Putamen (tissue), 1 donor: ENCODE measurements at places on chromosomes 1 and 21.

GRCh38 chr1:201648907-201649721 is 110.2 kb downstream of the NAV1 start:
- no peak for DNase-seq

DNA sequence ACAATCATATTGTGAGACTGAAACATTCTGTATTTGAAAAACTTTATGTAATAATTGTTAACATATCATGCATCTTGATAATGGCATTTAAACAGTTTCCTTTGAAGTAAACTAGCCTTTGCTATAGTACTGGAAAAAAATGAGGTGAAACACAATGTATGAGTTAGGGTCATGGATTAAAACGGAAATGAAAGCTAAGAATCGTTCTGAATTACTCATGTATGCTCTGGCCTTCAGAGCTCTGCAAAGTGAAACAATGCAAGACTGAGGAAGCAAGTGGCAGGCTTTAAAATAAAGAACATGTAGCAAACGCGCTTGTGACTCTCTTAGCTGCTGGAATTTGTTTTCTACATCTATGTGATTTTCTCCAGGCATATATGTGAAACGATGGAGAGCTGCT is 317.1 kb downstream of the DPYD start:
- DNase-seq: no peak

GRCh38 chr1:231841616-231842344 is 215.2 kb downstream of the DISC1 start:
- no peak for DNase-seq

GRCh38 chr1:4010814-4011605 is 110.9 kb upstream of the C1orf174 start:
- DNase-seq: no peak

DNA sequence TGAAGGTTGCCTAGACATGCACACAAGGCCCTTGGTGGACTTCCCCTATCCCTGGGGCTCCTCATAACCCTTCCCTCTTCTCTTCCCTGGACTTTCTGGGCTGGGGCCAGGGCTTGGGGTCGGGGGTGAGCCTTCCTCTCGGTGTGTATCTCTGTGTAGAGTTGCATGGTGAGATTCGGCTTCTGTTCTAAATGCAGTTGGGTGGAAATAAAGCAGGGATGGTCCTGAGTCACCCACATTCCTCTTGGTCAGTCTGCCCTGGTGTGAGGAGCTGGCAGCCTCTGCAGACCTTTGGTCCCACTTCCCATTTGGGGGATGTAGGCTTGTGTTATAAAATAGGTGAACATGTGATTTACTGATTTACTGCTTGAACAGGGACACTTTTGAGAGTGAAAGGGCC is 38.0 kb downstream of the ADARB1 start:
- DNase-seq: no peak

GRCh38 chr1:162649583-162649982 is 17.3 kb downstream of the DDR2 start:
- DNase-seq: no peak

DNA sequence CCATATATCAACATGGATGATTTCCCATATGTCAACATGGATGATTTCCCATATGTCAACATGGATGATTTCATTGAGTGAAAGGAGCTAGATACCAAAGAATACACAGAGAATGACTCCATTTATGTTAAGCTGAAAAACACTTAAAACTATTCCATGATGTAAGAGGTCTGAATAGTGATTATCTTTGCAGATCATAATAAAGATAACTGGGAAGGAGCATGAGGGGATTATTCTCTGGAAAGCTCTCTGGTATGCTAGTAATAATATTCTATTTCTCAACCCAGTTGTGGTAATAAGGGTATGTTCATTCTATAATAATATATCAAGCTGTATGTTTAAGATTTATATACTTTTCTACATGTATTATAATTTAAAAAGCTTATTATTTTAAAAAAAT is 14.1 kb downstream of the SYNJ1 start:
- no peak for DNase-seq

DNA sequence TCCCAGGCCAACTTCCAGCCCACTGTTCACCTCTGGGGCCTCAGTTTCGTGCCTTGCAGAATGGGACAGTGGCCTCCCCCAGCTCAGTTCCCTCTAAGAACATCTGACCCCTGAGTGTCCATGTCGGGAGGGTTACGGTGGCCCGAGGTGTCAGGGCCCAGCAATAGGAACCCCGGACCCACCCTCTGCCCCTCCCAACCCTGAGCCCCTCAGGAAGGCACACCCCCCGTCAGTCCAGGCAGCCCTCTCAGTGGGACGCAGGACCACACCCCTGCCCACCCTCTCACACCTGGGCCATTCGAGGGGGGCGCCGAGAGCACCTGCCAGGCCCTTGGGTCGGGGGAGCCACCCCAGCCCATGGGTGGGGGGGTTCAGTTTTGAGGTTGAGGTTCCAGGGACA is 447 bp downstream of the TTC34 start:
- no peak for DNase-seq

GRCh38 chr1:175649416-175649815 is 94.0 kb downstream of the TNR start:
- DNase-seq: no peak

DNA sequence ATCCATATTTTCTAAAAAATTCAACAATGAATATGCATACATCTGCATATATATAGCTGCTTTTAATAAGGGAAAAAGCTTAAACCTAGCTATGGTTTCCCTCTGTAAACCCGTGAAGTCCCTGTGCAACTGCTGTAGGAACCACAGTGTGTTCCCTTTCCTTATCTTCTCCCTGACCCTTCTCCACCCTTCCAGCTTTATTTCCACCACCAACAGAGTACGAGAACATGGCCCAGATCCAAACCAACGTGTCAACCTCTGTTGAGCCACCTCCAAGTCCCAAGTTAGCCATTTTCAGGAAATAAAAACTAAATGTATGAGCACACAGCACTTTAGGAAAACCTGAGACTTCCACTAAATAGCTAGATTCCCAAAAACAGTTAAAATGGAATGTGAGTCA is 20.3 kb downstream of the SUSD4 start:
- DNase-seq: no peak

- no peak for DNase-seq
Observed at GRCh38 chr1:55707196-55707595, 492.0 kb upstream of the USP24 start.

- no peak for DNase-seq
Observed at GRCh38 chr1:89865498-89866382, 44.9 kb downstream of the LRRC8D start.

- DNase-seq: no peak
Observed at GRCh38 chr21:35925497-35925896, 134.8 kb downstream of the SETD4 start.

DNA sequence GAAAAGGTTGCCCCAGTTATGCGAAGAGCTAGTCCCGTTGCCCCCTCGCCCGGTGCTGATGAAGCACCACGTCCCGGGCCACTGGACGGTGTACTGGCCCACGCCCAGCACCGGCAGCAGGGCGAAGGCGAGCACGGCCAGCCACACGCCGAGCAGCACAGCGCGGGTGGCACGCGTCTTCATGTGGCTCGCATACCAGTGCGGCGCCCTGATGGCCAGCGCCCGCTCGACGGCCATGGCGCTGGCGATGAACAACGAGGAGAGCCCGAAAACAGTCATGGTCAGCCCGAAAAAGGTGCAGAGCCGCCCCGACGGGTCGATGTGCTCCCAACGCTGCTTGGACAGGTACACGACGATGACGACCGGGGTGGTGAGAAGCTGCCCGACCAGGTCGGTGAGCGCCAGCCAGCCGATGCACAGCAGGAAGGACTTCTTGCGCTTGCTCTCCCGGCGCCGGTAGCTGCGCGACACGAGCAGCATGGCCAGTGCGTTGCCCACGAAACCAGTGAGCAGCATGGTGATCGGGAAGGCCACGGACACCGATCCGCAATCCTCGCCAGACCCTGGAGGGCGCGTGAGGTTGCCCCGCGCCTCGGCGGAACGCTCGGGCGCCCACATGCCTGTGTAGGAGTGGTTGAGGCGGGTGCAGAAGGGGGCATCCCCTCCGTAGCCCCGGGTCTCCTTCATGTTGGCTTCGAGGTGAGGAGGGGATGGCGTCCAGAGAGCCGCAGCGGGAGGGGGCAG is 553 bp downstream of the PTGER3 start:
- no peak for DNase-seq

DNA sequence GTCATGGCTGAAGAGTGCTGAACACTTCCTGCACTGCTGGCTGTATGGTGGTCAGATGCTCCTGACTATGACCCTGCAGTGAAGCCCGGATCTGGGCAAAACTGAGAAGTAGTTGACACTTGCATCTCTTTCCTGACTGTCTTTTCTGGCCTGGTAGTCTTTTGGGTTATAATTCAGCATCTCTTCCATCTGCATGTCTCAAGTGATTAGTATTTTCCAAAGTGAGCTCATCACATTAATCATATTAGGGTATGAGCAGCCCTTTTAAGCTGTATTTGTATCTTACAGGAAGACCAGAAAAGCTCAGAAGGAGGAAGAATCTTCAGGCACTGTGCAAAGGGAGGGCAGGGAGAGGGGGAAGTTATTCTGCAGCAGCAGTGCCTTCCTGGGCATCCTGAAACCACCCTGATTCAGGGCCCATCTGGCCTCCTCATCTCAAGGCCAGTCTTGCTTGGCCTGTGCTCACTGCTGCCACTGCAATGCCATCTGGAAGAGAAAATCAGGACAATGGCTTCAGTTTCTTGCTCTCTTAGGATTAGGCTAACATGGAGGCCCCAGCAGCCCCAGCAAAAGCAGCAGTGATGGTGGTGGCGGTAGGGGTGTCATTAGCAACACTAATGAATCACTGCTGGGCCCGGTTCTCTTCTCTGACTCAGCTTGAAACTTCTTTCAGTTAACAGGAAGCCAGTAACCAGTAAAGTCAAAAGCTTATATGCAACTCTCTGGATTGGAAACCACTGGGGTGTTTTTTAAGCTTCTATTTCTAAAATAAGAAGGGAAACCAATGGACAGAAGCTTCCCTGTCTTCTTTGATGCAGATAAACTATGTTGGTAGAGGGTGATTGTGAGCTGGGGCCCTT is 63.3 kb upstream of the WDR26 start:
- DNase-seq: peak; percentile 35

DNA sequence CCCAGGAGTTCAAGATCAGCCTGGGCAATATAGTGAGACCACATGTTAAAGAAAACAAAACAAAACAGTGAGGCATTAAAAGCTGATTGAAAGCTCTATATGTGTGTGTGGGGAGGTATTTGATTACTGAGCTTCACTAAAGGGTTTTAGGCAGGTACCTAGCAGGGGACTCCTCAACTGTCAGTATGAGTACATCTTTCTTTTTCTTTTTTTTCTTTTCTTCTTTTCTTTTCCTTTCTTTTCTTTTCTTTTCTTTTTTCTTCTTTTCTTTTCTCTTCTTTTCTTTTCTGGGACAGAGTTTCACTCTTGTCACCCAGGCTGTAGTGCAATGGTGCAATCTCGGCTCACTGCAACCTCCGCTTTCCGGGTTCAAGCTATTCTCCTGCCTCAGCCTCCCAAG is 8.5 kb upstream of the MYCL start:
- no peak for DNase-seq

DNA sequence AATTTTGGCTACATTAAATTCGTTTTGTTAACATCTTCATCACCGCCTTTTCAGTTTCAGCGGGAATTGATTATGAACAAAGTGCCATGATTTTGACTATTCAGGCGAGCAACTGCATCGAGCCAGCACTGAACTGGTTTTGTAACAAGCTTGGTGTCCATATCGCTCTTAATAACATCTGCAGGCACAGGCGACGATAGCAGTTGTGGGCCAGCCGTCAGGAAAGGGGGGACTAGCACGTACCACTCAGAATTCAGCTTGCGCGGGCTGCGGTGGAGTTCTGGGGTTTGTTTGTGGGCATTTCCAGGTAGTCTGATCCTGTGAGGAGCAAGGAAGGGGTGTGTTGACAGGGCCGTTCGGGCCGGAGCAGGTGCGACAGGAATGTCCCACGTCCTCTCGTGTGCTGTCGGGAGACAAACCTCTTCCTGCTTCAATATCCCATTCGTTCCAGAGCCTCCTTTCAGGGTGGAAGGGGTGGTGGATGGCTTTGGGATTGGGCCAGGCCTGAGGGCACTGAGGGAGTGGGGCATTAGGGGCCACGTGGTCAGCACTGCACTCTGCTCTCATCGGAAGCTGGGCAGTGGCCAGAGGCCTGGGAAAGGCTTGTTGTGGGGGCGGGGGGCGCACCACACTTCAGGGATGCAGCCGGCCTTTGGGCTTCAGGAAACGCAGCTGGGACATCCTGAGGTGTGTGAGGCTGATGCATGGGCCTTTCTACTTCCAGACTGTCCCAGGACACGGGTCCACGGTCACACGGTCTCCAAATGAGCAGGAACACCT is 39.1 kb downstream of the SKI start:
- DNase-seq: no peak

DNA sequence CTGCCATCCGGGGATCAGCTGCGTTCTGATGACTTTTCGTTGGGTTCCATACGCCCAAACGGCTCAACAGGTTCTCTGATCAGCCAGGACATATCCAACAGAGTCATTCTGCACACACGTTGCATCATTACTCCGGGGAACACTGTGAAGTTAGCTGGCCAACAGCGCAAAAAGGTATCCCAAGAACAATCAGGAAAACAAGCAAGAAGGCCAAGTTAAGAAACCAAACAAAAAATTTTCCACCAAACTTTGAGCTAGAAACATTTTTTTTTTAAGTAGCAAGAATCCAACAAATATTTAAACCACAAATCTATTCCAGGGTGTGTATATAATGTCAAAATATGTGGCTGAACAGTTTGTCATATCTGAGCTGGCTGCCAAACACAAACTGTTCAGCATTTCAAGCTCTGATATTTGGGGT is 29.2 kb downstream of the NID1 start:
- DNase-seq: no peak

- no peak for DNase-seq
Observed at GRCh38 chr1:207311888-207312603, 9.4 kb upstream of the CD55 start.

- peak; percentile 32 for DNase-seq
Observed at GRCh38 chr1:225987491-225988316, 11.4 kb downstream of the SDE2 start.

GRCh38 chr1:177659281-177659680 is 310.6 kb downstream of the SEC16B start:
- DNase-seq: no peak

GRCh38 chr1:167502192-167502551 is 16.2 kb downstream of the CD247 start:
- DNase-seq: no peak

DNA sequence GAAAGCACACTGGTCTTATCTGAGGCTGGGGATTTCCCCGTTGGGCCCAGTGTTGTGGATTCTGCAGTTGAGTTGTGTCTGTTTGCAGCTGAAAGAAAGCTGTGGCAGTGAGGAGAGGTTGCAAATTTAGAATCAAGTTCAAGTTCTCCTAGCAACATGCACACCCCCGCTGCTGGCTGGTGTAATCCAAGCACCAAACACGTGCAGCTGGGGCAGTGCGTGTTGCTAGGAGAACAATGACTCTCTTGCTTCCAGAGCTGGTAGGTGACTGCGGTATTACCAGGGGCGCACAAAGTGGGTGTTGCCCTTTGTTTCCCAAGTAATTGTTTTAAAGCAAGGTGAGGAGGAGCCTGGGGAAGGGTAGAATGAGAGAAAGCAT is 91.5 kb downstream of the IER5 start:
- DNase-seq: peak; percentile 77
